ENCODE measurements at places on chromosomes 16 and 17.

GRCh38 chr17:43309505-43310332 lies 75.9 kb upstream of the RNU2-1 start:
- no peak for DNase-seq

- no peak for DNase-seq
These were observed 55.7 kb downstream of the PAFAH1B1 start for GRCh38 chr17:2649191-2649590.

- peak; percentile 33 for DNase-seq
These were observed at the start of gene DDX19B for GRCh38 chr16:70298988-70299938. TSS of gene DDX19B (plus strand) at chr16:70299186. CDS start at chr16:70299298, 112 bp downstream.

DNA sequence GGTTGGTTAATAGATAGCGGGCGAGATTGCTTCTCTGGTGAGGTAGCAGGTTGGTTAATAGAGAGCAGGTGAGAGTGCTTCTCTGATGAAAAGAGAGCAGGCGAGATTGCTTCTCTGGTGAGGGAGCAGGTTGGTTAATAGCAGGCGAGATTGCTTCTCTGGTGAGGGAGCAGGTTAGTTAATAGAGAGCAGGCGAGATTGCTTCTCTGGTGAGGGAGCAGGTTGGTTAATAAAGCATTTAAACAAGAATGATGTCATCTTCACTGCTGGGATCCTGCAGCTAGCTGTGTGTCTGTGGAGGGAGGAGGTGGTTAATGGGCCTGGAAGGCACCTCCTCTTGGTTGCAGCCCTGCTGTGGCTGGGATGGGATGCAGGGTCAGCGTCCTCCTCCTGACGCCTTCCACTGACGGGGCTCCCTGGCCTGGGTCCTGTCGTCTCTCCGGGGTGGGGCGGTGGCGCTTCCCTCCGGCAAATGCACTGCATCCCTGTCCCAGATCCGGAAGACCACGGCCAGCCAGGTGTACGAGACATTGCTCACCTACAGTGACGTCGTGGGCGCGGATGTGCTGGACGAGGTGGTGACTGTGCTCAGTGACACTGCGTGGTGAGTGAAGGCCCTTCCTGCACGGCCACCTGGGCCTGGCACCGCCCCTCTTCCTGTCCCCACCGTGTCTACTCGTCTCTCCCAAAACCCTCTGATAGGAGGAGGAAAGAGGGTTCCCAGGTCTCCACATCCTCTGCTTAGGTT lies 99.2 kb upstream of the ZNF750 start:
- DNase-seq: no peak

DNA sequence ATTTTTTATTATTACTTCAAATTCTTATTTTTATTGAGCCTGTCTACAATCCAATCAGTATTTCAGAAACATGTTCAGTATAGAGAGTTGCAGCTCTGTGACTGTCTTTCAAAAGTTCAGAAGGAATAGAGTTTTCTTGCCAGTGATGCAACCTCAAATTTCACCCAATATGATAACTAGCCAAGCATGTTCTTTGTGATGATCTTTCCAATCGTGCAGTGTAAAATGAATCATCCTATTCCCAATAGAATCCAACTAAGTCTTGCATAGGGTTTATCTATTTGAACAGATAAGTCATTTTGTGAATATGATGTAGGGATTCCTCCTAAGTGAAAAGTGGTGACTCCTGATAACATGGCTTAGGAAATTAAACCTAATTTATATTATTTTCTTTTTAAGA lies 937.8 kb downstream of the KCNJ2 start:
- no peak for DNase-seq
